NCI-H1694 (cell line): ENCODE measurements at places on chromosomes 3 and 15.

GRCh38 chr15:66651198-66651597 is 50.8 kb upstream of the SMAD6 start:
- DNase-seq = no peak

DNA sequence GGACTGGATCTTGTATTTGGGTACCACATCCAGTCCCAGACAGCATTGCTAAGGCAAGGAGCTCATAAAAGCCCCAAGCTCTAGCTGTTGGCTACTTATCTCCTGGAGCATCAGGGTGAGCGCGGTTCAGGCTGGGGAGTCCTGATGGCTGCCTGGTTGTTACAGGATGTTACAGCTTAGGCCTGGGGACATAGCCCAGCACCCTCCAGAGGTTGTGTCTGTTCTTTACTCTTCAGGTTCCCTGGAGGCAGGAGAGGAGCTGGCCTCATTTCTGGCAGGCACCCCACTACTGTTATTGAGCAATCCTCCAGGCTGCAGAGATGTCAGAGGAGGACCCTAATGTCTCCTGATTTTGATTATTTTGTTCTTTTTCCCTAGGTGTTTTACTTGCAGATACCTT is 26.6 kb downstream of the APBA2 start:
- DNase-seq = no peak

- no peak for DNase-seq
These were observed 31.3 kb upstream of the LPP start for GRCh38 chr3:188122571-188123169.

DNA sequence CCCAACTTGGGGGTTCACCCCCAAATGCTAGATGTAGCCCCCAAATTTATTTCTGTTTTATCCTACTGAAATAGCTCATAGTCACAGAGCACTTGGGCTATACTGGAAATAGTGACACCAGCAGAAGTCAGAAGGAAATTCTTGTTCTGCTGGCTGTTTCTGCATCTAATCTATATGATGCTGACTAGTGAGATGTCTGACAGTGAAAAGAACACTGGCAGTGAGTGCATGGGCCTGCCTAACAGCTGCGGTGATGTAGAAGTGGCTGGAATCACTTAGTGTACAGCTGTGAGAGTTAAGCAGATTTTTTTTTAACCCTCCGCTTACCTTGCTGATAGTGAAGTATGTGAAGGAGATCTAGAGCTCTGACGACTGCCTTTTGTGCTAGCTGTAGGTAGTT is 14.0 kb downstream of the TTC14 start:
- DNase-seq = no peak

- no peak for DNase-seq
These were observed 1.9 kb downstream of the GCSAM start for GRCh38 chr3:112131111-112131510.

GRCh38 chr15:84761607-84762131 is 13.3 kb downstream of the ZNF592 start:
- no peak for DNase-seq

- no peak for DNase-seq
These were observed 53.7 kb upstream of the ATP11B start for GRCh38 chr3:182739619-182740018.

DNA sequence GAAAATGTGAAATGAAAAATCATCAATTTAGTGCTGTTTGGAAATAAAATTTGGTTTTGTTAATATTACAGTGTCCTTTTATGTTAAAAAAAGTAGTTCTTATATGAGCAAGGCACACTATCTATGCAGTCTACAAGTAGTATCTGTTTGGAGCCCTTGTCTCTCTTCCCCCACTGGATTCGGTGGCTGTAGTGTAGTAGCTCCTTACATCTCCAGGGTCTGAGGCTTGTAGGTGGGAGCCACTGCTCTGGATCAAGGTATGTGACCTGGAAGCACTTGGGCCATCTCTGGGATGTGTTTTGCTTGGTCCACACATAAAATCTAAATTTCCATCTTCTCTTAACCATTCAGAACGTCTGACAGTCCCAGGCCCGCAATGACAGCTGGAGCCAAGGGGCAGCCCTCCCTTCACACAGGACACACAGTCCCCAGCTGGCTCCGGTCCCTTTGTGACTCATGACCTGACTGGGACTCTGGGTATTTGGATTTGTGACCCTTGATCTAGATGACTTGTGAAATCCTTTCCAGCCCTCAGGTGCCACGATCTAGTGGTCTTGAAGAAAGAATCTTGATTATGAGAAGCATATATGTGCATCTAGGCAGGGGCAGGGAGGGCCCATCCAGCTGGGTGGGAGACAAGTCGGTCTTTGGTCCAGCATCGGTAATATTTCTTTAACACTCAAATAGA is 80.0 kb downstream of the USP13 start:
- DNase-seq = no peak

- DNase-seq = no peak
These were observed 1.9 kb upstream of the ISL2 start for GRCh38 chr15:76334438-76335306.

DNA sequence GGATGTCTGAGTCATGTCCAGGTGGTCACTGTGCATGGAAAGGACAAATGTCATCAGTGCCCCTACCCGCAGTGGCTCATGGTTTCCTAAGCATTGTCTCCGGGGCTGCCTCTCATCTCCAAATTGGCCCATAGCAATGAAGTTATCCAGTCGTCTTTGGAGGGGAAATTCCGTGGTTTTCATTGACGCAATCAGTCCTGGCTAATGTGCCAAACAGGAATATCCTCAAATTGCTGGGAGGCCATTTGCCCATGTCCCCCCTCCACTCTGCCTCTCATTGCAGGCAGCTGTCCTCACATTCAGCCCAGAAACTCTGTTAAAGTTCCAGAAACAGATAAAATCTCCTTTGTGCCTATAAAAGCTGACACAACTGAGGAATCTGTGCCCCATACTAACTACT is 81.6 kb downstream of the MCTP2 start:
- no peak for DNase-seq

DNA sequence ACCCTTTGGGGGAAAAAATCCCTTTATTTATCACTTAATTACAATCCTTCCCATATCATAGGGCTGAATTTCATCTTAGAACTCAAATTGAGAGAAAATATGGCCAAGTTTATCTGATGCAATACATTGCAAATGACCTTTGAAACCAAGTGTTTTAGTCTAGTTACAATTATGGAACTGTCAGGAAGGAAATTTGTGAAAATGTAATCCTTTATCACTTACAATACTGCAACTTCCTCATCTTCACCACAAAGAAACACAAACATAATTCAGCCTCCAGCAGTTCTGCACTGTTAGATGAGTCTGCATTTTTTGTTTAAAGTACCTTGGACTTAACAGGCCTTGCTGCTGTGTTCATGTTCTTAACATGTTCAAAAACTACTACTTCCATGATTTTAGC is 4.6 kb downstream of the CCPG1 start:
- DNase-seq = no peak

- DNase-seq = no peak
These were observed 54.9 kb upstream of the MYRIP start for GRCh38 chr3:39754549-39754948.

- no peak for DNase-seq
These were observed 62.7 kb downstream of the POMGNT2 start for GRCh38 chr3:43043071-43043766.

GRCh38 chr15:31065824-31066223 is 35.7 kb downstream of the TRPM1 start:
- no peak for DNase-seq

DNA sequence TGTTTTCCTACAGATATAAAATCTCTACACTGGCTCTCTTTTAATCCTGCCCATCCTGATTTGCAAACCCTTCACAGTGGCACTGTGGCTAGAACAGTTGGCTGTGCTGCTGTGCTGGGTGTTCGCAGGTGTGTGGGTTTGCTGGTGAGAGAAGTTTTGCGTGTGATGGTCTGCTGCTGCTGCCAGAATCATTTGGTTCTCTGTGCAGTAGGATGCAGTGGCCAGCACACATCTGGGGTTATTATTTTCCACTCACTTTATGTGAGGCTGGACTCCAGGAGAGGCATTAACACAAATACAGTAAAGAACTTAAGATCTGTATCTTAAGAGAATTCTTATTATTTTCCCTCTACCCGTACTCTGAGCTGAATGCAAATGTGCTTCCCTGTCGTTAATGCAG is 16.0 kb upstream of the PSMD6 start:
- no peak for DNase-seq

GRCh38 chr15:66085128-66085527 is 168.4 kb downstream of the MEGF11 start:
- no peak for DNase-seq

DNA sequence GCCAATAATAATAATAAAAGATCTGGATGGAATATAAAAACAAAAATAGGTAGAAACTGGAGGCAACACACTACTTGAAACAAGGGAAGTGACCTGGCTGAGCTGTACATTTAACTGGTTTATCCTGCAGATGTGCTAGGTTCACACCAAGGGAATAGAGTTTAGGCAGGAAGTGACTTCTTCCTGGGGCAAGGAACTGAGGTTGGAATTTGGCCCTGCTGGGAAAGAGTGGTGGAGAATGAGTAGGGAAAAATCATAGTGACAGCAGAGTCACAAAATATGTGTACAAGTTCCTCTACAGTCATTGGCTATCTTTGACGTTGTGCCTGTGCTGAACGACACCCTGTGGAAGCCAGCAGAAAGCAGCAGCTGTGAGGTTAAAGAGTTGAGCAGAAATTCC is 44.1 kb downstream of the ARHGAP11B start:
- DNase-seq = no peak

DNA sequence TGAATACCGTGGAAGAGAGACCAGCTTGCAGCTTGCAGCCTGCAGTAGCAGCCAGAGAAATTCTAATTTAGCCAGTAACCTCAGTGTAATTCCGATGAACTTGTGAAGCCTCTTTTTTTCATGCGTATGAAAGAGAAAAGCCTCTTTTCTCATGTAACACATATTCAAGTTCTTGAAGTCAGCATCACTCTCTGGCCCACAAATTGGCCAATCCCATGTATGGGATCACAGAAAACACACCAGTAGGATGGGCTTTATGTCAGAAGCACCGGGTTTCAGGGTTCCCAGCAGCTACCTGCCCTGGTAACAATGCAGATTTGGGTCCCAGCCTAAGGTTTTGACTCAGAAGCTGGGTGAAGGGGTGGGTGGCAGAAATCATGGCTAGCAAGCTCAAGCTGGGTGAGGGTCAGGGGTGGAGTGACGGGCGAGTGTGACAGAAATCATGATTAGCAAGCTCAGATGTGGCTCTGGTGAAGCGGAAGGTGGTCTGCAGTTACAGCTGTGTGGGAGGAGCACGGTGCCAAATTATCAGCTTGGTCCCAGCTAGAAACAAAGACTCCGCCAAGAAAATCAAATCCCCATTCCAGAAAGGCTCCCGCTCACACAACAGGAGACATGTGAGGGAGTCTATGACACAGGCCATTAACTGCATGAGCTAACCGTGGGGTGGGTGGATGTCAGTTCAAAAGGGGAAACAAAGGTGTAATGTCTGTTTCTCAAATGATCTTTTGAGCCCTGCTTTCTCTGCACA is 86.6 kb downstream of the SNRK start:
- no peak for DNase-seq

- DNase-seq = no peak
These were observed 7.0 kb upstream of the HAPLN3 start for GRCh38 chr15:88902221-88902835.

DNA sequence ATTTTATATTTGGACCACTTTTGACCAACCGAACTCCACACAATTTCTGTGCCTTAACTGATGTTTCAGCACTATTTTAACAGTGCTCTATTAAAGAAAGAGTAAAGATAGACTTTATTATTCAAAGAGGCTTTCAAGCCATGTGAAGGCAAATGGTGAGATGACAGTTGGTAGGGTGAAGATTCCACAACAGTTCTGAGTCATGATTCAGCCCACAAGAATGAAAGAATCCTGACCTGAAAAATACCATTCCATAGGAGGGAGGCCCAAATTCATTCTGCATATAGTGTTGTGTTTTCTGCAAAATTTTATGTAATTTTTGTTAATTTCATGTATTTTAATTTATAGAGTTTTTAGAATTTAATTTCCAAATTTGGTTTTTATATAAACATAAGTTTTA is 135.6 kb upstream of the STAC start:
- DNase-seq = no peak

GRCh38 chr15:96107916-96108315 is 222.6 kb upstream of the NR2F2 start:
- DNase-seq = no peak
